ENCODE measurements at places on chromosomes 12 and 14.

DNA sequence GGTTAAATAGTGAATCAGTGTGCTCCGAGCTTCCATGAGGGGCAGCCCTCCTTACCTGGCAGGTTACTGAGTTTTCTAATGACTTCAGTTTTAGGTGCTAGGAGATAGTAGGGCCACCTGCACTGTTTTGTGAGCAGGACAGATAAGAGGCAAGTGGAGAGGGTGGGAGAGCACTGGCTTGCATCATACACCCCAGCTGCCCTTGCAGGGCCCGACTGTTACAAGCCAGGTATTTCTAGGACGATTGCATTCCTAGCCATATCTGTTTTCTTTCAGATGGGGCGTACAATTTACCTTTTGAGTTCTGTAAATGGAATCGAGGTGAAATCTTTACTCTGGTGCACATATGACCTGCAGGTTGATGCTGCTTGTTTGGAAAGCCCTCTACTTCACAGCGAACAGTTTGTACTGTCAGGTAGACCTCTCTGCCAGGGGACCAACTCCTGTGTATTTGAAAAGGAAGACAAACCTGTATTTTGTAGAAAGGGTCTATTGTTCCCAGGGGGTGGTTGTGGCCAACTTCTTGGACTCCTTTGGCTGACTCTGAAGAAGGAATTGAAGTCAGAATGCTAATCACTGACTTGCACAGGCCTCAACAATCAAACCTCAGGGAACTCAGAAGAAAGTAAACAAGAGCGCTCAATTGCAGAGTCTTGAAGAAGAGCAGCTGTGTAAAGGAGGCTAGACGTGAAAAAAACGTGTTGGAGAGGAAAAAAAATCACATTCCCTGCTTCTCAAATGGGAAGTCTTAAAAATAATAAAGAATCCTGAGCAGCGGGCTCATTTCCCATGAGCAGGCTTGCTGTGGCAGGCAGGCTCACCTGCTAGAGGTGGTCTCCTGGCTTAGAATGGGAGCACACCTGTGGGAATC lies 57.3 kb downstream of the ETV6 start:
- DNase-seq = peak; percentile 42

DNA sequence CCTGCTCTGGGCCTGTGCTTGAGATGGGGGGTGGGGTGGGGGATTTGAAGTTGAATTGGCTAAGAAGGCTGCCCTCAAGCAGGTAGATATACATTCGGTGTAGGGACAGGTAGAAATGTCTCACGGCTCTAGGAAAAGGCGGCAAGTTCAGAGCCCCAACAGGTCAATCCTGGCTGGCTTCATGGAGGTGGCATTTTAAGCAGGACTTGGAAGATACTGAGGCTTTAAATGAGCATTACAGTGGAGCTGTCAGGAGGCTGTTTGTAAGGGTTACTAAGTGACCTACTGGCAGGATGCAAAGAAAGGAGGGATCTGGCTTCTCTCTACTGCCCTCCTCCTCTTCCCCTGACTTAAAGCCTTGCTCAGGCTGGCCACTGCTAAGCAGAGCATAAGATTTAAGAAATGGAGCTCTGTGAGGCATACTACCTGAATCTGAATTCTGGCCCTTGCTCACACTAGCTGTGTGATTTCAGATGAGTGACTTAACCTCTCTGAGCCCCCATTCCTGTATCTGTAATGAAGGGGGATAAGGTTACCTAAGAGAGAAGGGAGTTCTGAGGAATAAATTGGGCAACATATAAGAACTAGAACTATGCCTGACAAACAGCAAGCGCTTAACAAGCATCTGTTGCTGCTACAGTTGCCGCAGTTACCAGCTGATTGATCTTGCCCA lies 61.6 kb downstream of the SLC24A4 start:
- DNase-seq = no peak

DNA sequence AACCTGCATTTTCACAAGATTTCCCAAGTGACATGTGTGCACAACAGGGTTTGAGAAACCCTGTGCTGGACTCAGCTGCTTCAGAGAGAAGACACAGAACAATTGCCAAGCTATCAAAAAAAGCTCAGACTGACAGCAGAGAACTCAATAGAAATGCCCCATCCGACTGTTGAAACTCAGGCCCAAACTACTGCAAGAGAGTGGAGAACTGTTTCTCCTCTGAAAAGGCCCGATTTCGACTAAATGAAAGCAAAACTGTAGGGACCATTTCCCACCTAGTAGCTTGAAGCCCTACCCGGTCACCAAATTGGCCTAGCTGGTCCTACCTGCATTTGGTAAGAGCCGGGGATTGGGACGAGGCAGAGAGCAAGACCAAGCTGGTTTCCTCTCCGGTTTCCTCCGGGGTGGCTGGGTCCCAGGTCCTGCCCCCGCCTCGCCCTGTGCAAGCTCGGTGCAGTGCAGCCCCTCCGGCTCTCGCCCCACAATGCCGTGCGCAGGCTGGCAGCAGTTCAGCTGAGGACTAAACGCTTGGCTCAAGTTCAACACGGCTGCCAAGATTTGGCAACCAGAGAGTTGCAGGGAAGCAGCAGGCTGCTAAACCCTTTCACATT lies 1180.6 kb downstream of the VRK1 start:
- DNase-seq = no peak

GRCh38 chr14:69506241-69506595 lies 21.7 kb downstream of the PLEKHD1 start:
- DNase-seq = no peak

- DNase-seq = no peak
These were observed 149.5 kb downstream of the SLC6A15 start for GRCh38 chr12:84763107-84763506.

GRCh38 chr14:22386924-22387775 lies 201.9 kb downstream of the DAD1 start:
- peak; percentile 88 for DNase-seq

- DNase-seq = no peak
These were observed 69.7 kb downstream of the SEC23A start for GRCh38 chr14:39033371-39033770.

GRCh38 chr14:49615776-49616175 lies 4.7 kb downstream of the RPL36AL start:
- DNase-seq = no peak

DNA sequence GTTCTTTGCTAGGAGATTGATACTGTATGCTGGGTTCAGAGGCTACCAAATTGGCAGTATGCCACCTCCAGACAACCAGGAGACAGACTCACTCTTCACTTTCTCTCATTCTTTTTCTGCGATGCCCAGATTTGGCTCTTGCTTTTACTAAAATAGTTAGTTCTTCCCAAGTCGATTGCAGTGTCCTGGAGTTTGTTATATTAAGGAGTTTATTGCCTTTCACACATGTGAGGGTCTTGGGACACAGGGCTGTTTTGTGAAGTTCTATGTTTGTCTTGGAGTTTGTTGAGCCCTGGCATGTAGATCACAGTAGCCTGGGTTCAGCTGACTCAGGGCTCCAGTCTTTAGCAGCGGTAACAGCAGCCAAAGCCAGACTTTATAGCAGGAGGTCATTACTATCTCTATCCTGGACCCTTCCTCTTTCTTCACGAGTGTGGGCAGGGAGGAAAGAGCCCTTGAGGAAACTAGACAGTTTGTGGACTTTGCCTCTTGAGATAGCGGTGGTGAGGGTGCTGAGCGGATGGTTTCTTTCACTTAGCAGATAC lies 1.6 kb downstream of the MLEC start:
- DNase-seq = no peak
